ENCODE measurements at places on chromosomes 3 and 15. TPM values are rescaled to one million over a fixed set of nuclear protein-coding genes. Genes with fewer than 3 reads are reported as not detected.

Gene FSTL1
- total RNA-seq = 244 TPM

Gene LRRK1
- 9.0 TPM for total RNA-seq

Gene WNT5A
- 0.93 TPM for total RNA-seq

Gene ANAPC13
- 63.4 TPM for total RNA-seq

Gene HRH1
- total RNA-seq = 11.2 TPM

Gene LINGO1
- total RNA-seq = under 0.01 TPM

Gene SPATA16
- not detected for total RNA-seq

Gene CTXND1
- total RNA-seq = not detected

Gene SLC9A9
- 1.5 TPM for total RNA-seq

Gene GCNT3
- not detected for total RNA-seq

Gene CDHR4
- total RNA-seq = not detected

Gene PIGBOS1
- 13.9 TPM for total RNA-seq

Gene STOML1
- 13.9 TPM for total RNA-seq

Gene RYR3
- total RNA-seq = not detected

Gene SLC28A1
- not detected for total RNA-seq

Gene SI
- not detected for total RNA-seq

Gene CFAP100
- not detected for total RNA-seq

Gene DNASE1L3
- 1.3 TPM for total RNA-seq

Measured in mammary microvascular endothelial cell (primary cell).